ENCODE measurements at places on chromosomes 2 and 18.

DNA sequence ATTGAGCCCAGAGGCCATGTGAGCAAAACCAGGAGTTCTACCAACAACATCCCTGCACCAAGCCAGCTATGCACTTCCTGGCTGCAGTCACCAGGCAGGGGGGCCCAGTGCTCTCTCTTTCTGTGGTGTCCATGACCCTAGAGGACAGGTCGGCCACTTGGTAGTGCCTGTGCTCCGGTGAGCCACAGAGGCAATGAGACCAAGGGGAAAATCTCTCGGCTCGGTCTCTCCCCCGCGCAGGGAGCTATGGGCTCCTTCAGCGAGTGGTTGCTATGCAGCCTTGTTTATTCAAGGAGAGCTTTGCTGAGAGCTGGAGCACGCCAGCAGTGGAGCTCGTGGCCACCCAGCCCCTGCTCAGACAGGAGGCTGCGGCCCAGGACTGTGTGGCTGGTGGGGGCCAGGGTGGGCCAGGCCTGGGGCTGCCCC lies at the start of gene TOGARAM2:
Gene TOGARAM2, plus strand, starts transcription at position 283 of the 426 bp plus-strand sequence. CDS start 13,537 bp downstream, outside the sequence.
- peak; percentile 34 for DNase-seq

DNA sequence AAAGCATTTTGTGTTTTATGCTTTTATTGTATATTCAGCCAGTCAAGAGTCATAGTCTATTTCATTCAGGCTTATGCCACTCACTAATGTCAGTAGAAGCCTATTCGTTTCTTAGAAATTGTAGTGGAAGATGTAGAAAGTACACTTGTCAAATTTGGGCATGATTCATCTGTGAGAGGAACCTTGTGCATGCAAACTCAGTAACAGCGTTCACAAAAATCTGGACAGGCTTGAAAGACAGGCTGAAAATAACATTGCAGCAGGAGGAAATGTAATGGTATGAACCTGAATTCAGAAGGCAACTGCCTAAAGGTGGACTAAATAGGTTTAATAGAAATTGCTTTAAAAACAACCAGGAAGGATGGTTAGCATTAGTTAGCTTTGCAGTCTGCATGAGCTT lies 213.5 kb downstream of the CMPK2 start:
- no peak for DNase-seq

- no peak for DNase-seq
These were observed 9.6 kb downstream of the HAUS1 start for GRCh38 chr18:46113751-46114150.

DNA sequence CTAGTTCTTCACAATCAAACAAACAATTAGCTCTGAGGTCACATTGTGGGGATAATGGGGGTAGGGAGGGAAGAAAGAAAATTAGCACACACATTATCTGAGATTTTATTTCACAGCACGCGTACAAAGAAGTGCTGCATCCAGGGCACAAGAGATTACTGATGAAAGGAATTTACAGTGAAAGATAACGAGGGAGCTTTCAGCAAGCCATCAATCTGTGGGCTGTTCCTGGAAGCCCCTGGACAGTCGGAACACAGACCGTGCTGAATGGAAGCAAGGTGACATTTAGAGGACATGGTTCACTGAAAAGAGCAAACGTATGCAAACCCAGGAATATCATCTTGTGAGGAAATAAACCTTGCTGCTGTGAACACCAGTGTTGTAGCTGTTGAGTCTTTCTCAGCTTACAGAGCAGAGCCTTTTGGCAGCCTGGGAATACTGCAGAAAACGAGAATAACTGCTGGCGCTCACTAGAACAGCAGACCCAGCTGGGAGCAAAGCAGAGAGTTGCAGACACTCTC lies 63.2 kb downstream of the SCG2 start:
- no peak for DNase-seq

DNA sequence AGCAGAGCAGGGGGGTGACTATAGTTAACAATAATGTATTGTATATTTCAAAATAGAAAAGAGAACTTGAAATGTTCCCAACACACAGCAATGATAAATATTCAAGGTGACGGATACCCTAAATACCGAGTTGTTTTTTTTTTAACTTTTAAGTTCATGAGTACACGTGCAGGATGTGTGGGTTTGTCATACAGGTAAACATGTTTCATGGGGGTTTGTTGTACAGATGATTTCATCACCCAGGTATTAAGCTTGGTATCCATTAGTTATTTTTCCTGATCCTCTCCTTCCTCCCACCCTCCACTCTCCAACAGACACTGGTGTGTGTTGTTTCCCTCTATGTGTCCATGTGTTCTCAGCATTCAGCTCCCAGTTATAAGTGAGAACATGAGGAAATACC lies 164.5 kb upstream of the DNMT3A start:
- no peak for DNase-seq

GRCh38 chr2:140593132-140593531 lies 1537.7 kb downstream of the LRP1B start:
- DNase-seq, result no peak

- no peak for DNase-seq
These were observed 5.6 kb downstream of the ESPNL start for GRCh38 chr2:238105506-238106338.
